Activated CD4-positive, alpha-beta memory T cell treated with anti-CD3 and anti-CD28 coated beads, Interleukin-2, amount 10 ng/mL, durations not matched to agents 7 days and 5 days (primary cell): ENCODE measurements at places on chromosomes 11 and 22. TPM values are rescaled to one million over a fixed set of nuclear protein-coding genes. Genes with fewer than 3 reads are reported as not detected.
A peak's percentile ranks its signal among the peaks of the same experiment; 100 is the strongest.

DNA sequence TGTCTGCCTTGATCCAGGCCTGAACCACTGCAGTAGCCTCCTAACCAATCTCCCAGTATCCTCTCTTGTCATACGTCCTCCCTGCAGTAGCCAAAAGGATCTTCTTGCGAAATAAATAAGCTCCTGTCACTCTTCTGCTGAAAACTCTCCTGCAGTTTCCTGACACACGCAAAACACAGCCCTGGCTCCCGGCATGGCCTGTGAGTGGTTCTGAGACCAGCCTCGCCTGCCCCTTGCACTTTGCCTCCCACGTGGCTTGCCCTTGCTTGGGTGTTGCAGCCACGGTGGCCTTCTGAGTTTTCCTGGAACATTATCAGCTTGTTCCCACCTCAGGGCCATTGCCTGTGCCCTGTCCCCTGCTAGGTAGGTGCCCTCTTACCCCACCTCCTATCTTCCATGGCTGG lies 7.2 kb downstream of the ZC3H7B start:
- no peak overlapping the region for H3K4me3 ChIP-seq
- no peak overlapping the region for H3K27ac ChIP-seq

DNA sequence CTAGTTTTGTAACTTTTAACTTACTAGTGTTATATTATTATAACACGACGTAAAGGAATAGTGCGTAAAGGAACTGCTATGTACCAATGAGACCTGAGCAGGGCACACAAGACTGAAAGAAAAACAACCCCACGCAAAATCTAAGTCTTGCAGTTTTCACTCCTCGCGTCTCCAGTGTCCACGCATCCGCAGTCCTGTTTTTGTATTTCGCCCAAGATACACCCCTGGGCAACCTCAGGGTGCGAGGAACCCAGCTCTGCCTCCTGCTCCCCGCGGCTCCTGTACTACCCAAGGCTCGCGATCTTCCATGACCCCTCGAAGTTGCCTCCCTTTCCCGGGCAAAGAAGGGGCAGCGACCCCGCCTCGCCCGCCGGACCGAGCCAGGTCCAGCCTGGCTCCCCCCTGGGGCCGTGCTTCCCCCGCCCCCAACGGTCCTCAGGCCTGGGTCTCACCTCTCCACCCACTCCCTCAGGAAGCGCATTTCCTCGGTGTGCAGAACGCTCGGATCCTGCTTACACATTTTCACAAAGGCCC lies 393 bp downstream of the ST13 start:
- peaks cover 53% of the 10 kb centered on the region for H3K4me1 ChIP-seq
- peak; percentile 50 for DNase-seq
- H3K27ac ChIP-seq, result peak overlapping the region; percentile 99
- no peaks in the 10 kb centered on the region for H3K27me3 ChIP-seq
- H3K36me3 ChIP-seq, result peaks cover 8% of the 10 kb centered on the region
- peak overlapping the region; percentile 95 for H3K4me3 ChIP-seq

- H3K4me3 ChIP-seq, result no peak overlapping the region
- H3K27ac ChIP-seq, result no peak overlapping the region
- H3K27me3 ChIP-seq, result peaks cover 13% of the 10 kb centered on the region
- no peaks in the 10 kb centered on the region for H3K4me1 ChIP-seq
- no peak for DNase-seq
Measured at GRCh38 chr11:119538753-119539152, 115.8 kb upstream of the THY1 start.

Gene UBE4A
- total RNA-seq, result 42.1 TPM

- H3K4me3 ChIP-seq, result no peak overlapping the region
- no peak for DNase-seq
Measured at GRCh38 chr11:64888729-64889511, 10.5 kb upstream of the EHD1 start.

Gene MRGPRE
- total RNA-seq, result not detected

Gene NEFH
- total RNA-seq, result 2.9 TPM

Gene PHF21B
- total RNA-seq, result not detected

DNA sequence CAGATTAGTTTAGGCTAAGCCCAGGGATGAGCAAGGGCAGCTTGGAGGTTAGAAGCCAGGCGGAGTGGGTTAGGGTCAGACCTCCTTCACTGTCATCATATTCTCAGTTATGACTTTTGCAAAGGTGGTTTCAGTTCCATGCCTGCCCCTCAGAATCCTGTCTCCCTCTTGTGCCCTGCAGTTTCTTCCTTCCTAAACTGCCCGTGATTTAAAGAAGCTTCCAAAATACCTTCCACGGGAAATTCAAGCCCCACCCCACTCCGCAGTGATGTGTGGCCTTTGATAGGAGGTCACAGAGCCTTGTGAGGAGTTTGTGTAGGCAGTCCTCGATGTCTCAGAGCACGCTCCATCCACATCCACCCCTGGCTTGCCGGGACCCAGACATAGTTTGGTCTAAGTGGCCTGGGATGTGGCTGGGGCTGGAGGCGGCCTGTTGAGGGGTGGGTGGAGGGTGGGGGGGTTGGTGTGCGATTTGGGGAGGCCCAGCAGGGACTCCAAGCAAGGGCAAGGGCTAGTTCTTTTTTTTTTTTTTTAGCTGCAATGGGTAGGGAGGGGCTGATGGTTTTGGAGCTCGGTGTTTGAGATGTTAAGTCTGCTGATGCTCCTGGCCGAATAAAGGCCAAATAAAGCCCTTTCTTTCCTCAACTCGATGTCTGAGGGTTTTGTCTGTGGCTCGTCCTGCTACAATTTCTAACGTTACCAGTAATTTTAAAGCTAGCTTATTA lies 1.6 kb upstream of the IFITM1 start:
- H3K4me1 ChIP-seq, result peaks cover 36% of the 10 kb centered on the region
- peak overlapping the region; percentile 88 for H3K4me3 ChIP-seq
- H3K27ac ChIP-seq, result peak overlapping the region; percentile 96
- peak; percentile 53 for DNase-seq
- H3K27me3 ChIP-seq, result no peaks in the 10 kb centered on the region

GRCh38 chr22:39209756-39210155 lies 35.0 kb downstream of the PDGFB start:
- H3K36me3 ChIP-seq, result no peaks in the 10 kb centered on the region
- no peak overlapping the region for H3K4me3 ChIP-seq
- DNase-seq, result no peak
- H3K27me3 ChIP-seq, result peaks cover 33% of the 10 kb centered on the region
- peaks cover 25% of the 10 kb centered on the region for H3K4me1 ChIP-seq
- H3K27ac ChIP-seq, result no peak overlapping the region

DNA sequence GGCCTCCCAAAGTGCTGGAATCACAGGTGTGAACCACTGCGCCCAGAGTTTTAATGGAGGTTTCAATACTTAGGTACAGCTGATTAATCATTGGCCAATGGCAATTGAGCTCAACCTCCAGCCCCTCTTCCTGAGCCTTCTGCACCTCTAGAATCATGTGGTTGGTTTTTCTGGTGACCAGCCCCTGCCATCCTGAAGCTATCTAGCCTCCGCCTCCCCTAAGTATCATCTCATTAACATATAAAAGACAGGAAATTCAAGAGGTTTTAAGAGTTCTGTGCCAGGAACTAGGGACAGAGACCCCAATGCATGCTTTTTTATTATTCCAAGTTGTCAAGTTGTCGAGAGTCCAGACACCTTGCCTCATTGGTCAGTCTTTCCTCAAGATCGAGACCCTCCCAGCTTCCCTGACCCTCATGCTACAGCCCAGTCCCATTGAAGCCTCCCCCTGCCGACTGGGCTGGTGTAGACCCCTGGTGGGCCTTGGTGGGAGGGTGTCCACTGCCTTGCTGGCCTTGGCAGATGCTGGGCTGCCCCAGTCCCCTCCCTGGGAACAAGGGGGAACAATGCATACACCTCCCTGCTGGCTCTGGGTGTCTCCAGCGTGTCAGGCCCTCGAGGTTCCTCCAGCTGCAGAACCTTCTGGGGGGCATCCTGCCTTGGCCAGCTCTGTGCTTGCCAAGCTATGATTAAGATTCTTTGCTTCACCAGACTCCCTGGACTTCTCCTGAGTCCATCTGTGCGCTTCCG lies 148.0 kb downstream of the CTTN start:
- H3K4me3 ChIP-seq, result no peak overlapping the region
- no peaks in the 10 kb centered on the region for H3K36me3 ChIP-seq
- H3K27me3 ChIP-seq, result no peaks in the 10 kb centered on the region
- H3K27ac ChIP-seq, result no peak overlapping the region
- no peak for DNase-seq

Gene DERL3
- total RNA-seq, result 7.8 TPM

DNA sequence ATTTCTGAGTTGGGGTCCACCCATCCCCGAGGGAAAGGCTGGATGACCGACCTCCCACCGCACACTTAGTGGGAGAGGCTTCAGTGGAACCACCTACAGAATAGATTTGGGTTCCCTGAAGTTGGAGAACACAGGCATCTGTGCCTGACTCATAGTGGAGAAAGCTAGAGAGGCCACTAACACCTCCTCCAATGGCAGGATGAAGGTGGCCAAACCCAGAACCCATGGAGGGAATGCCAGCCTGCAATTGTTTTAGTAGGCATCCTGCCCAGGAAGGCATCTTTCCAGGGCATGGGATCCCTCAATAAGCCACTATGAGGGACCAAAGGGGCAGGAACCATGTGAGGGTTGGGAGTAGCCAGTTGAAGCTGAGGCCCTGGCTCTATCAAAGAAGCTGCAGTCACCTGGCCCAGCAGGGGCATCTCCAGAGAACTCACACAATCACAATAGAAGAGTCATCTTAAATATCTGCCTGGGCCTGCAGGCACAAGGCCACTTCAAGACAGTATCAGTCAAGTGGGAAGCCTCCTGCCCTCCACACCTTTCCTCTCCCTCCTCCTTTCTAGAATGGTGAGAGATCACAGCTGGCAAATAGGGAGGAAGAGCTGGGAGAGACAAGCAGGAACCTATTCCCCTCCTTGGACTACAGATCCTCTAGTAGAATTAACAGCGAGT lies 124.1 kb upstream of the CSNK2A3 start:
- H3K4me3 ChIP-seq, result no peak overlapping the region
- no peaks in the 10 kb centered on the region for H3K36me3 ChIP-seq
- no peaks in the 10 kb centered on the region for H3K4me1 ChIP-seq

DNA sequence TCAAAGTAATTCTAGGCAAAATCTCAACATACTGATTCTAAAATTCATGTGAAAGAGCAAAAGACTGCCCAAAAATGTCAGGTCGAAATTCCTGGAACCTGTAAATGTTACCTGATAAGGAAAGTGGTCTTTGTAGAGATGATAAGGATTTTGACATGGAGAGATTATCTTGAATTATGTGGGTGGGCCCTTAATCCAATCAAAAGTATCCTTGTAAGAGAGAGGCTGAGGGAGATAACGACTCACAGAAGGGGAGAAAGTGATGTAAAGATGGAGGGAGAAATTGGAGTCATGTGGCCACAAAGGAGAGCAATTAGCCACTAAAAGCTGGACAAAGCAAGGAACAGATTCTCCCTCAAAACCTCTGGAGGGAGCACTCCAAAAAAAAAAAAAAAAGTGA lies 20.5 kb downstream of the RRM1 start:
- no peak overlapping the region for H3K4me3 ChIP-seq
- H3K36me3 ChIP-seq, result peaks cover 67% of the 10 kb centered on the region
- DNase-seq, result no peak
- H3K27me3 ChIP-seq, result no peaks in the 10 kb centered on the region

- H3K4me1 ChIP-seq, result no peaks in the 10 kb centered on the region
- H3K4me3 ChIP-seq, result no peak overlapping the region
- H3K27ac ChIP-seq, result no peak overlapping the region
- no peaks in the 10 kb centered on the region for H3K36me3 ChIP-seq
- peaks cover 11% of the 10 kb centered on the region for H3K27me3 ChIP-seq
Measured at GRCh38 chr22:18044548-18045271, 20.3 kb upstream of the MICAL3 start.

- H3K36me3 ChIP-seq, result no peaks in the 10 kb centered on the region
- peaks cover 3% of the 10 kb centered on the region for H3K27me3 ChIP-seq
- DNase-seq, result no peak
- no peaks in the 10 kb centered on the region for H3K4me1 ChIP-seq
- H3K27ac ChIP-seq, result no peak overlapping the region
Measured at GRCh38 chr11:27263046-27263445, 100.0 kb downstream of the CCDC34 start.

DNA sequence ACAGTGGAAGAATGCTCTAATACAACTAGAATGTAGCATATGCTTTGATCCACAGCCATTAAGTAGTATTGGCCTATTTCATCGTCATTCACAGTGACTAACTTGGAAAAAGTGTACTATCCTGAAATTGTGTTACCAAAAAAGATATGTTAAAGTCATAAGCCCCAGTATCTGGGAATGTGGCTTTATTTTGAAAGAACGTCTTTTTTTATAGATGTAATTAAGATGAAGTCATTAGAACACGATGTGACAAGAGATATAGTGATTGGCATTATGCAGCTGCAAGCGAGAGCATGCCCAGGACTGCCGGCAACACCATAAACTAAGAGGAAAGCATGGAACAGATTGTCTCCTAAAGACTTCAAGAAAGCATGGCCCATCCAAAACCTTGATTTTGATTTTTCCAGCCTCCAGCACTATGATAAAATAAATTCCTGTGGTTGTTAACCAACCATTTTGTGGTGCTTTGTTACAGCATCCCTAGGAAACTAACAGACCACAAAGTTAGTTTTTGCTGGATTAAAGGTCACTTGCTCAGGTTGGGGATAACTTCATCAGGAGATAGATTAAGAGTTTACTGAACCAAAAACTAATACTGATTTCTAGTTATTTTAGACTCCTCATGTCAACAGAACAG lies 870.6 kb upstream of the LRRC4C start:
- H3K4me3 ChIP-seq, result no peak overlapping the region
- H3K36me3 ChIP-seq, result no peaks in the 10 kb centered on the region
- no peak for DNase-seq
- H3K27me3 ChIP-seq, result no peaks in the 10 kb centered on the region
- H3K4me1 ChIP-seq, result no peaks in the 10 kb centered on the region

GRCh38 chr11:11250470-11250869 lies 102.6 kb downstream of the CSNK2A3 start:
- no peaks in the 10 kb centered on the region for H3K27me3 ChIP-seq
- peaks cover 3% of the 10 kb centered on the region for H3K36me3 ChIP-seq
- H3K4me1 ChIP-seq, result no peaks in the 10 kb centered on the region
- DNase-seq, result no peak
- no peak overlapping the region for H3K27ac ChIP-seq

Gene OR56A1
- total RNA-seq, result not detected

GRCh38 chr22:24315367-24315966 lies 44.8 kb downstream of the SPECC1L start:
- no peak for DNase-seq
- H3K36me3 ChIP-seq, result peaks cover 39% of the 10 kb centered on the region
- no peak overlapping the region for H3K4me3 ChIP-seq
- H3K4me1 ChIP-seq, result peaks cover 7% of the 10 kb centered on the region
- H3K27me3 ChIP-seq, result no peaks in the 10 kb centered on the region

Gene CARD10
- not detected for total RNA-seq

DNA sequence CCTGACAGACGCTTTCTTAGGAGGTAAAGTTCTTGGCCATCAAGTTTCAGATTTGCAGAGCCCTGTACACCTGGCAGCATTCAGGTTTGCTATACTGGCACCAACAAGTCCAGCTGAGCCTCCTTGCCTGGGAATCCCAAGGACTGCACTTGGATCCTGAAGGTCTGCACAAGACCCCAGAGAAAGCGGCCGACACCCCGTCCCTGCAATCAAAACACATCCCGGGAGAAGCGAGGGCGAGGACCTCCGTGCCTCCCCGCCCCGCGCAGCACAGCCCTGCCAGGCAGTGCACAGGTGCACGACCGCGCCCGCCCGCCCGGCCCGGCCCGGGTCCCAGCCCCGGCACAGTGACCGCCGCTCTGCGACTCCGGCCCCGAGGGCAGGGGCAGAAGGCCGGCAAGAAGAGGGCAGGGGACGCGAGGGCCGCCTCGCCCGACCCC lies 559 bp downstream of the MRTFA start:
- no peaks in the 10 kb centered on the region for H3K27me3 ChIP-seq
- H3K4me1 ChIP-seq, result peaks cover 31% of the 10 kb centered on the region
- peak overlapping the region; percentile 73 for H3K27ac ChIP-seq
